ENCODE measurements at places on chromosomes 7 and 10.

- DNase-seq, result no peak
Measured at GRCh38 chr10:11605807-11606408, 5.5 kb downstream of the USP6NL start.

DNA sequence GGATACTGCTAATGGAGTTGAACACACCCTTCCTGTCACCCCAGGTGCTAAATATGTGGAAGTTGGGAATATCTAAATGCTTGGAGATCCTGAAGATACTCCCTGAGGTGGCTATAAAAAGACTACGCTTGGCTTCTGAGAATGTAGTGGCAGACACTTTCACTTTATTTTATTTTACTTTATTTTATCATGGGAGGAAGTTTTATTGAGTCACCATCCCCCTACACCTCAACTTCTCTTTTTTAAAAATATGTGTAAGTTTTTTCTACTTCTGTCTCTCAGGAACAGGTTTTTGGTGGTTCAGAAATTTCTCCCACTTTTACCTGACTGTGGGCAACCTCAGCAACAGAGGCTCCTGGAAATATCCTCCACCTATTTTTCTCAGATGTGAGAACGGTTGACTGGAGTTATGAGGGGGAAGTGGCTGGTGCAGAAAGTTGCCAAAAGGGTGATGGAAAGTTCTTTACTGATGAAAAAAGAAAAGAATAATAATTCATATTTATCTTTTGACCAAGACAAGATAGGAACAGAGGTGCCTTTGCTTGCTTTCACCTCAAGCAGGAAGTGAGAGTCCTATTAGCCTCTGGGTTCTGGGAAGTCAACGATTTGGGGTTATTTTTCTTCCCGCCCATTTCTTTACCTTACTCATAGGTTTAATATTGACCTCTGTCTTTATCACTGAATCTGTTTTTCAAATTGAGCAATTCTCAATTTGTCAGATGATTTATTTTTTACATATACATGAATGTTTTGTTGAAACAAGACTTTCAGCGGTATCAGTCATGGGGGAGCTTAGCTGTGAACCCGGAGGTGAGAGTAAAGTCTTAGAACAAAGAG is 103.6 kb downstream of the AHR start:
- DNase-seq, result no peak

DNA sequence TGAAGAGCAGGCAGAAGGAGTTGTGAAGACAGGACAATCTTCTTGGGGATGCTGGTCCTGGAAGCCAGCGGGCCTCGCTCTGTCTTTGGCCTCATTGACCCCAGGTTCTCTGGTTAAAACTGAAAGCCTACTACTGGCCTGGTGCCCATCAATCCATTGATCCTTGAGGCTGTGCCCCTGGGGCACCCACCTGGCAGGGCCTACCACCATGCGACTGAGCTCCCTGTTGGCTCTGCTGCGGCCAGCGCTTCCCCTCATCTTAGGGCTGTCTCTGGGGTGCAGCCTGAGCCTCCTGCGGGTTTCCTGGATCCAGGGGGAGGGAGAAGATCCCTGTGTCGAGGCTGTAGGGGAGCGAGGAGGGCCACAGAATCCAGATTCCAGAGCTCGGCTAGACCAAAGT is 1.5 kb downstream of the CHPF2 start:
- no peak for DNase-seq

- DNase-seq, result no peak
Measured at GRCh38 chr7:129480674-129481363, 21.5 kb upstream of the SMKR1 start.

GRCh38 chr7:49624611-49625010 is 148.8 kb upstream of the VWC2 start:
- DNase-seq, result no peak

- DNase-seq, result no peak
Measured at GRCh38 chr10:34454590-34455261, 360.4 kb downstream of the PARD3 start.

DNA sequence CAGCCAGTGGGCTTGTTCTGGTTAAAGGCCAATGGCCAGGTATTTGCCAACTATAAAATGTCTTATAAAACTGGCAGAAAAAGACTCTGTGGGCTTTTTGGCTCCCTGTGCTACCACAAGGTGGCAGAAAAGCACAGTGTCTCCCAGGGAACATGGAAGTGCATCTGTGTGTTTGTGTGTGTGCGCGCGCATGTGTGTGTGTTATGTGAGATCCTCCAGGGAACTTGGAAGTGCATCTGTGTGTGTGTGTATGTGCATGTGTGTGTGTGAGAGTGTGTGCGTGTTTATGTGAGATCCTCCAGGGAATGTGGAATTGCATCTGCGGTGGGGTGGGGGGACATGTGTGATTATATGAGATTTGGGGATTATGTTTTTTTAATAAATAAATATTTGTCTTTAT is 30.2 kb upstream of the ABI1 start:
- DNase-seq, result no peak

DNA sequence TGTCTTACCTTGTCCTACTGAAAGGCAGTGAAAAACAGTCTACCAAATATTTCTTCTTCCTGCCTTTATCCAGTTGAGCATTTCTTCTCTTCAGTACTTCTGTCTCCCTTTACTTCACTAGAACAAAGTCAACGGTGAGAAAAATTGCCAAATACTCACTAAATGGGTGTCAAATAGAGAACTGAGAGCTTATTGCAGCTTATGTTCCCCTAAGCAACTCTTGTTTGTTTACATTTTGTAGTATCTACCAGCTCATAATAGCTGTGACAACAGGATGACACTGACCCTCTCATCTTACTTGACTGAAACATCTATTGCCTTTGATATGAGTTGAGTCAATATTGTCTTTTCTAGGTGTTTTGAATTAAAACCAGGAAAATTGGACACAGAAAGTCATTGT is 327.9 kb upstream of the SORCS1 start:
- no peak for DNase-seq

- DNase-seq, result no peak
Measured at GRCh38 chr7:23968791-23969190, 258.8 kb downstream of the STK31 start.

- DNase-seq, result no peak
Measured at GRCh38 chr7:76428868-76429805, 4.4 kb downstream of the ZP3 start.

DNA sequence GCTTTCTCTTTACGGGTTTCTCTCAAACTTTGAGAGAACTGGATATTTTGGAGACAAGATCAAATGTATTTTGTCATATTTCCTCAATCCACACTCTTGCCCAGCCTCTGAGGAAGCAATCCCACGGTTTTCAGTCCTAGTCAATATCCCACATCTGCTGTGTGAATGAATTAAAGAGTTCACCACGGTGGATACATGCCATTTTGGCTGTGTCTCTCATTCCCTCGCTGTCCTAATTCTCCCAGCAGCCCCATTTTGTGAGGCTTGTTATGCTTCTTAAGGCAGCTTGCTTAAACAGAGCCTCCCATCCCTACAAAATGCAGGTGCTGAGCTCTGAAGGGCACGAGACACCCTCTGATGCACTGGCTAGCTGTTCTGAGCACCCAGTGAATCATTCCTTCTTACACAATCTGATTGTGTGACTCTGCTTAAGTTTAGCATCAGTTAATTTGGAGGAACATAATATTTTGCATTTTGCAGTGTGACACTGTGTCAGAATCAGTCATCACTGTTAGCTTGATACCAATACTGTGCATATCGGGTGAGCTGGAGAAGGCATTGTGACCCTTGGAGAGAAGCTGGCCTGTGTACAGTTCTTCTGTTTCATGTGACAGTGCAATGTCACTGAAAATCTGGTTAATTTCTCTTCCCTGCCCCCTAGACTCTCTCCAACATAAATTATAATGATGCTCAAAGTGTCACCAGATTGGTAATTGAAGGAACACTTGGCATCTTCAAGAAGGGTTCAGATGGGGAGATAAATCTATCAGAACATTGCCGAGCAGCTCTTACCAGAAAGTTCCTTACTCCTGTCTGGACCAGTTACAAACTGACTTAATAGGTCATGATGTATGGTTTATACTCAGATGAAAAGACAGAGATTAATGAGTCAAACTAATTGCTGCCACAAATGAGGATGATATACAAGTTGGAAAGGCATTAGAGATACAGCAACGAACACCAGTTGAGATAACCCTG is 103.7 kb upstream of the AOAH start:
- DNase-seq, result no peak

GRCh38 chr10:97584798-97585438 is 729 bp downstream of the HOGA1 start:
- DNase-seq, result no peak

DNA sequence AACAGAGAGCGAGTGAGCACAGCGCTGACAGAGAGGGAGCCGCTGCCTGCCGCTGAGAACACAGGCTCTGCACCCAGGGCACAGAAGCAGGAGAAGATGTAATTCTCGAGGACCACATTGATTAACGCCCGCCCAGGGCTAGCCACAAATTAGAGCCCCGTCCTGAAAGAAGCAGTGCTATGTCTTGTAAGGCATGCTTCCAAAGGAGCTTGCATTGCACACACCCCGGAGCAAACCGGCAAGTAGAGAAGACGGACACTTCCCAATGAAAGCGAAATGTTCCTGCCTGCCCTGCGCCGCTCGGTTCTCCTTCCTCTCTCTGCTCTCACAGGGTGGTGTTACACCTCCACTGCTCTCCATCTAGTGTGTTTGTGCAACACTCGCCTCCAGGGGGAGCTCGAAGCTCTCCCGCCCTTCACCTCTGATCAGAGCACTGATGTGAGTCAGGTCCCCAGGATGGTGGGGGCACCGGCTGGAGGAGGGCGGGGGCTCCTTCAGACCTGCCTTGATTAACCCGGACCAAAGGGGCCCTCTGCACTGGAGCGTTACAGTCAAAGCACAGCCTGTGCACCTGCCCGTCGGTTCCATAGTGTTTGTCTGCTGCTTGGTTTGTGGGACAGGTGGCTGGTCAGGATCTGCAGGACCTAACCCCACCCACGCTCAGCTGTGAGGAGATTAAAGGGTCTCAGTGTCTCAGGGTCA is 316.5 kb downstream of the ADARB2 start:
- peak; percentile 13 for DNase-seq

DNA sequence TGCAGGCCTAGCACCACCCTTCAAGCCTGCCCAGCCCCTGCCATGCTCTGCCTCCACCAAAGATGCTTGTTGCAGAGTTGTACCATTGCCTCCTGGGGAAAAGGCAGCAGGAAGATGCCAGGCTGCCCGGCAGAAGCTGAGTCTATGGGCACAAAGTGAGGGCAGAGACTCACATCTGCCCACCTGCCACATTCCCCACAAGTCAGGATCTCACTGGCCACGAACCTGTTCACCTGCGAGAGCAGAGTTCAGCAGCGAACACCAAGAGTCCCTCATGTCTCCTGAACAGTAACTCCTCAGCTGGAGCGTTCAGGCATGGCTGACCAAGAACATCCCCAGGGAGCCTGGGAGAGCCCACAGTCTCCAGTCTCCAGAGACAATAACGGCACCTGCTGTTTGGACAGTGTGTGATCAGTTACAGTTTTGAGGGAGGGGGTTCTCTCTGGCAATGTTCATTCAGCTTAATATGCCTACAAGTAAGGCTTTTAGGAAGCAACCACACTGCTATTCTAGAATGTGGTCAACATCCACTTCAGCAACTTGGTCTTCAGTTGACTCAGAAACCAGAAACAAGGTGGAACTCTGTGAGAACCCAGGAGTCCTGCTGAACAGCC is 78.5 kb downstream of the GRID1 start:
- no peak for DNase-seq

DNA sequence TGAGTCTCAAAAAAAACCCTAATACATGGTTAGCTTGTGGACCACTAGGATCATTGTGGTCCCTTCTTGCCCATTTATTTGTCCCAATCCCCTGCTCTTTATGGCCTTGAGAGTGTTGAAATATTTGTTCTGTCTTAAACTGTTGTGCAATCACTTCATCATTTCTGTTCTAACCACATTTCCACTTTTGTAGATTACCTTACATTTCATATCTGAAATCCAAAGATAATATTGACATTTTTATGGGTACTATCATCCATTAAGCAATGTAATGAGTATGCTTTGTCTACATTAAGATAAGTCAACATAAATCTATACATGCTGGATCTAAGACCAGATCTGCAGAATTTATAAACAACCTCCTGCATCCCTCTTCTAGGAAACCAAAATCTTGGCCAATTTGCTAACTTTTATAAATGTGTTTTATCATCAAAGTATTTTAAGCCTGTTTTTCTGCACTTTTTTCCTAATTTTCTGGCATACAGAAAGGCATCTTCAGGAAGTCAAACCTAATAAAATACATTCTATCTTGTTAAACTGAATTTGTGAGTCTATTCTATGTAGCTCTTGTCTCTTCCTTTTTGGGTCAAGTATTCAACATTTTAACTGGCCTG is 359.4 kb upstream of the CELF2 start:
- no peak for DNase-seq

DNA sequence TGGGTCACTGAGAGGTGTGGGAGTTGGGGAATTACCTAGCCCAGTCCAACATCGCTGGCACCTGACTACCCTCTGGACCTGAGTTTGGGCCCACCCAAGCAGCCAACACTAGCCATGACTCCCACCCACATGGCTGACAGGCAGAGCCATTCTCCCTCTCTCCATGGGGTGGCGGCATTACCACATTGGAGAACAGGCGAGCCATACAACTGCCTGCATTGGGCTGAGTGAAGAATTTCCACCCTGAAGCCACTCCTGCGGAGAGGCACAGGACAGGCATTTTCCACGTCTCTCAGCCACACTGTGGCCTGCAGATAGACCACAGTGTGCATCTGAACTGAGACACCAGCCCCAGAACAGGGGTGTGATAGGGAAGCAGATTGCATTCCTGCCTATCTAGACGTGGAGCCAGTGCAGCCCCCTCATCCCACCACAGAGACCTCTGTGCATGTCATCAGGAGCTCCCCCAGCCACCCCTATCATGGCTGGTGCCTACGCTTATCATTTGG is 58.2 kb upstream of the ANTXRL start:
- DNase-seq, result no peak

GRCh38 chr7:73621168-73622063 is 2.9 kb downstream of the MLXIPL start:
- no peak for DNase-seq

DNA sequence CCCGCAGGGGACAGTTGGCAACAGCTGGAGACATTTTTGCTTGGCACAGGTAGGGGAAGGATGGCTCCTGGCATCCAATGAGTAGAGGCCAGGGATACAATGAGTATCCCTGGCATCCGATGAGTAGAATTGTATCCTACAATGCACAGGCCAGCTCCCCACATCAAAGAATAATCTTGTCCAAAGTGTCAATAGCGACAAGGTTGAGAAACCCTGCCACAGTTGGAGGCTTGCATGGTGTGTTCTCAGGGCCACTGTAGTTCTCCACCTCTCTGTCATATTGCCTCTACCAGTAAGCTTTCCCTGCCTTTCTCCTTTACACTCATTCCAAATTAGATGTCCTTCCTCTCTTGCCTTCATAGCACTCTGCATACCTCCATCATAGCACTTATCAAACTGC is 60.7 kb downstream of the ZNF92 start:
- DNase-seq, result no peak
